ENCODE measurements at places on chromosomes 12 and 14.
A peak's percentile ranks its signal among the peaks of the same experiment; 100 is the strongest.

GRCh38 chr12:58580095-58580494 lies 340.2 kb downstream of the LRIG3 start:
- no peak for DNase-seq

- DNase-seq, result no peak
These were observed 1079.4 kb downstream of the TMEM121 start for GRCh38 chr14:106605548-106606448.

- no peak for DNase-seq
These were observed 78.8 kb upstream of the BCL11B start for GRCh38 chr14:99350751-99351150.

DNA sequence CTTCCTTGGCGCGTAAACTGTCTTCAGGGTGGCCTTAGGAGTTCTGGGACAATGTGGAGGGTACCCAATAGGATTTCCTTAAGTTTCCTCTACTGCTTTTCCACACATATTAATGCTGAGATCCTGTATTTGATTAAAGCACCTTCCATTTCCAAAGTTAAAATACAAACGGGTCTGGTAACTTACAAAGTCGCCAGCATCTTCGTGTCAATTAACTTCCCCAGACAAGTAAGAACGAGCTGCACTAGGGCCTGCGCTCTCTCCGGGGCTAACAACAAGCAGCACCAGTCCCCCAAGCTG lies 130.9 kb downstream of the NDUFA12 start:
- no peak for DNase-seq

GRCh38 chr14:96938946-96939345 lies 141.8 kb downstream of the VRK1 start:
- no peak for DNase-seq

GRCh38 chr12:71455028-71455737 lies 15.6 kb downstream of the LGR5 start:
- no peak for DNase-seq

DNA sequence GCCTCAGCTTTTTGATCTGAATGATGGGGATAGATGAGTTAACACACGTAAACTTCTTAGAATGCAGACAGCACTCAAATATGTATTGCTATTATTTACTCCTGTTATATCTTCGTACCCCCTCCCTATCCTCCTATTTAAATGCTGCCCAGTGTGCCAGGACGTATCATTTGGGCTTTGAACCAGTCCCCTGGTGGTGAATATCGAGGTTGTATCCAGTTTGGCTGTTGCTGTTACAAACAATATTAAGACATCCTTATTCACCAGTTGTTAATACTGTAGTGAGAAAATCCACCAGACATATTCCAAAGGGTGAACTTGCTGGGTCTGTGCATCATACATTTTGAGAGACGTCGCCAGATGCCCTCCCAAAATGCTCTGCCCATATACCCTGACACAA lies 51.5 kb upstream of the FOXN3 start:
- no peak for DNase-seq

DNA sequence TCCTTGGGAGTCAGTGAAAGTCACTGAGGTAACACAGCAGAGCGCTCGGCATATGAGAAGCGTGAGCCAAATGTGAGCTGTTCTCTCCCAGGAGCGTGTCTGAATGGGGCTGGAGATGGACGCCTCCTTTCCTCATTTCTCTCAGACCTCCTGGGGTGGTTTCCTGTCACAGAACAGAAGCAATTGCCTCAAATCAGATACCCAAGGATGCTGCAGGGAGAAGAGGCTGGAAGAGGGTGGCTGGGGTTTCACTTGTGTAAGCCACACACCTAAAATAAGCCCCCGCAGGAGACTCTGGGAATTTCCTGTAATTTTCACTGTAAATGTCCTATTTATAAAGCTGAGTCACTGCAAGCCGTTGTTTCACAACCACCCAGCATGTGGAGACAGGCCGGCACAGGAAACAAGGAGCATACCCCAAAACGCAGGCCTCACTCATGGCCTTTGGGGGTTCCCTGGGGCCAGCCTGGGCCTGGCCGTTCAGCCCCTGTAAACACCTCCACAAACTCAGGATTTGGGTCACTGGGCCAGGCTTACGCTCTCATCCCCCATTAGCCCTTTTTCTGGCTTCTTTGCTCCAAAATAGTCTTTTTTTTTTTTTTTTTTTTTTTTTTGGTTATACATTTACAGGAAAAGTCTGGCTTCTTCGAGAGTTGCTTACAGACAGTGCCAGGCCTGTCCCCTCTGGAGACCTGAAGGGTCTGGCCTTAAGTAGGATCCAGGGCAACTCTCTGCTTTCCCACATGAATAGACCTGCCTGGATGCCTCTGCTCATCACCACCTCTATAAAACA lies 55.3 kb downstream of the VCPKMT start:
- peak; percentile 86 for DNase-seq

- no peak for DNase-seq
These were observed 413.4 kb upstream of the USP15 start for GRCh38 chr12:61846765-61847164.

DNA sequence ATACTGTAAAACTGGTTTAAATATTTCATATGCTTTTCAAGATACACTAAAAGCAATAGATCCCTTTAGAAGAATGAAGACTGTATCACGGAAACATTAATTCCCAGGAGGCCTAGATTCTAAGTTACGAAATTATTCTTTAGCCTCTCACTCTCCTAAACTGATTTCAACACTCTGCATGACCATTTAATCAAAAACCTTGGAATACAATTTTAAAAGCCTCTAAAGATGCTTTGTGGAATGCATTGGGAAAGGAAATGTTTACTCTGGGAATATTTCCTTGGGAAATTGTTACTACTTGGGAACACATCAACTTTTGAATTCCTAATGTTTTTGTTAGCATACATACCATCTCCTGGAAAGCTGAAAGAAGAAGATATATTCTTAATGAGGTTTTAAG lies 255.7 kb upstream of the FAR2 start:
- no peak for DNase-seq
